Right ventricle myocardium superior (tissue), 1 donor: ENCODE measurements at places on chromosomes 2 and 18. TPM values are rescaled to one million over a fixed set of nuclear protein-coding genes. Genes with fewer than 3 reads are reported as not detected.

NEU4 gene
- not detected for total RNA-seq

GPBAR1 gene
- total RNA-seq = 1.8 TPM

DNA sequence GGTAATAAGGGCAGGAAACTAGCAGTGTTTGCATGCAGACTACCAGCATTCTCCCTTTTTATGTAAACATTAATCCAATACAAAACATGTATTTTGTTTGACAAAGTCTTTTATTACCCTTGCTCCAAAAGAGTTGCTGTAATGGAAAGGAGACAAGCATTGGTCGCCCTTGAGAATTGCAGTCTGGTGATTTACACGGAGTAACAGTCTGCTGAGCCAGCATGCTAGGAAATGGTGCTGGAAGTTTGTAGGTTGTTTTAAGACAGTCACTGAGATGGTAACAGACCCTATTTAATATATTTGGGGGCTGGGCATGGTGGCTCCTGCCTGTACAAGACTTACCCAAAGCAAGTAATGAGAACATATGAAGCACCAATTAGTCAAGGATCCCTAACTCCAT lies 2.8 kb upstream of the PRKCE start:
- no peak for DNase-seq

- DNase-seq = no peak
These were observed 214.0 kb upstream of the TRIB2 start for GRCh38 chr2:12502759-12503158.

- DNase-seq = no peak
These were observed 67.5 kb downstream of the PLCL1 start for GRCh38 chr2:197871780-197872456.
